ENCODE measurements at places on chromosomes 7 and 10. TPM values are rescaled to one million over a fixed set of nuclear protein-coding genes. Genes with fewer than 3 reads are reported as not detected.

ABCC2 gene
- 1.8 TPM for total RNA-seq

CFAP70 gene
- total RNA-seq = 1.2 TPM

BTRC gene
- 11.8 TPM for total RNA-seq

MAGI2 gene
- 24.8 TPM for total RNA-seq

ZNF365 gene
- total RNA-seq = 9.1 TPM

SGCE gene
- 59.8 TPM for total RNA-seq

CFAP58 gene
- 0.59 TPM for total RNA-seq

HSPA12A gene
- total RNA-seq = 10.0 TPM

TBRG4 gene
- total RNA-seq = 41.5 TPM

CALHM3 gene
- not detected for total RNA-seq

TSPAN13 gene
- 1.8 TPM for total RNA-seq

COA1 gene
- 39.2 TPM for total RNA-seq

STOX1 gene
- 0.29 TPM for total RNA-seq

SLC26A4 gene
- total RNA-seq = 0.36 TPM

DEPP1 gene
- 87.6 TPM for total RNA-seq

NOS3 gene
- not detected for total RNA-seq

KCP gene
- total RNA-seq = 1.1 TPM

PHKG1 gene
- 1.8 TPM for total RNA-seq

PURB gene
- total RNA-seq = 22.8 TPM

NPFFR1 gene
- total RNA-seq = not detected

PRPS1L1 gene
- total RNA-seq = not detected

PALD1 gene
- total RNA-seq = 0.29 TPM

RHOBTB1 gene
- 32.9 TPM for total RNA-seq

IRF5 gene
- under 0.01 TPM for total RNA-seq

SEMA3D gene
- 0.72 TPM for total RNA-seq

ANKRD61 gene
- not detected for total RNA-seq

OR2A12 gene
- total RNA-seq = not detected

TIMM23 gene
- total RNA-seq = 62.6 TPM

PLA2G12B gene
- total RNA-seq = not detected

COX19 gene
- 13.0 TPM for total RNA-seq

SPDYE9 gene
- total RNA-seq = not detected

POLR1F gene
- total RNA-seq = 18.8 TPM

CAMK1D gene
- total RNA-seq = 11.2 TPM

DRGX gene
- under 0.01 TPM for total RNA-seq

DYDC2 gene
- total RNA-seq = not detected

UBTD1 gene
- total RNA-seq = 32.7 TPM

All from osteoblast (primary cell).